M059J (cell line): ENCODE measurements at places on chromosomes 7 and 10. TPM values are rescaled to one million over a fixed set of nuclear protein-coding genes. Genes with fewer than 3 reads are reported as not detected.

DNA sequence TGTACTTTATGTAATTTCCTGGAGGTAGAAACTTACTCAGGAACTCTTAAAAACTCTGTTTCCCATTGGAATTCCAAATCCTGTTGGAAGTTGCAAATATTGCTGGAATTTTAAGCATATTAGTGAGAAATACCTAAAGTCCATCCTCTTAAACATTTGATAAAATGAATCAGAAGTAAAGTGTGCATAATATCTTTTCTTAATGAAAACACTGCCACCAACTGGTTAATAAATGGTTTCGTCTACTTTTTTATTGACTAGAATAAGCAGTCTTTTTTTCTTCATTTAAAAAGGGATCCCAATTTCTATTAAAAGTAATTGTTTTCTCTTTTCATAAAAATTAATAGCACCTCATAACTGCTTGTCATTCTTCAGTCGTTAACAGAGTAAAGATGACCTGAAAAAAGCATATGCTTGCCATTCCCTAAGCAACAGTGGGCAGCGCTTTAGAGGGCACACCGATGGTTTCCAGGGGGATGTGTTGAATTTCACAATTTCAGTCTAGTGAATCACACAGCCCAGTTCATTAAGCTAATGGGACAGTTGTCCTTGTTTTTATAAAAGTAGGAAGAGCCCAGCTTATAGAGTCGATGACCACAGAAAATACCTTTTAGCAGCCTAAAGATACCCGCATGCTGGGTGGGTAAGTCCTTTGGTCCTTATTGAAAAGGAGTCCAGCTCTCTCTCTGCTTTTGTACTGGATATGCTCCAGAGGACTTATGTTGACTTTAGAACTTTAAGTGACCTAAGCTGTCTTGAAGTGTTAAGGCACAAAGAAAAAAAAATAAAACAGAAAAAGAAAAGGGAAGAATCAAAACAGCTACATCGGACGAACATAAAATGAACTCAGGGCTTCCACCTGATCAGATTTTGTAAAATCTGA lies 28.5 kb downstream of the NPS start:
- peak; percentile 4 for DNase-seq

DNA sequence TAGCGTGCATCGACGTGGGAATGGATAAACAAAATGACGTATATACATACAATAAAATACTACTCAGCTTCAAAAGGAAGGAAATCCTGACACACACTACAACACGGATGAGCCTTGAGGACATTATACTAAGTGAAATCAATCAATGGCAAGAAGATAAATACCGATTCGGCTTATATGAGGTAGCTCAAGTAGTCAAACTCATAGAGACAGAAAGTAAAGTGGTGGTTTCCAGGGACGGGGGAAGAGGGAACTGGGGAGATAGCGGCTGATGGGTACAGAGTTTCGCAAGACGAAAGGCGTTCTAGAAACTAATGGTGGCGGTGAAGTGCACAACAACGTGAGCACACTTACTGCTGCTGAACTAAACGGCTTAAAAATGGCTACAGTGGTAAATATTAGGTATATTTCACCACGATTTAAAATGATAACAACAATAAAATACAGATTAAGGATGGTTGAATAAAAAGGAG lies 516.7 kb downstream of the PARD3 start:
- DNase-seq: no peak

DNA sequence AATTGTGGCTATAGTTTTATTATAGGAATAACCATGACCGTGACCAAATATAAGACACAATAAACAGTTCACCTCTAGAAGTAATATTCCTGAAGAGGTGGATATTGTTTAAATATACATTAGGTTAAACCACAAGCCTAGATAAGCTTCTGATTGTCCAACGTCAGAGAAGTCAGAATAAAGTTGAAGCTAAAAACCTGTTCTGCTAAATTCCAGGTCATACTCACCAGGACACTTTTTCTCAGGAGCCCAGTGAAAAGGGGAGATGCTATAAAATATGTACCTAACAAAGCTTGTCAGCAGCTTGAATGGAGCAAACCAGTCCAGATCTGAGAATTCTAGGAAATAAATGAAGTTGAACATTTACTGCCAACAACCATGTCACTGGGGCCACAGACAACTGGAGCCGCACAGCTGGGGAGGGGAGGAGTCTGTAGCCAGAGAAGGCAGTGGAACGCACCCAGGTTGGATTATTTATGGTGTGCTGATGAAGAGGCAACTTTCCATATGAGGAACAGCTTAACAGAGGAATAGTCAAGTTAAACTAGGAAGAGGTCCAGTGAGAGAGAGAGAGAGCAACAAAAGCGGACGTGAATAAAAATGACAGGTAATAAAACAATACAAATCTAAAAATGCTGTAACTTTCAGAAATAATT lies 191.1 kb downstream of the ZNF438 start:
- DNase-seq: no peak

DNA sequence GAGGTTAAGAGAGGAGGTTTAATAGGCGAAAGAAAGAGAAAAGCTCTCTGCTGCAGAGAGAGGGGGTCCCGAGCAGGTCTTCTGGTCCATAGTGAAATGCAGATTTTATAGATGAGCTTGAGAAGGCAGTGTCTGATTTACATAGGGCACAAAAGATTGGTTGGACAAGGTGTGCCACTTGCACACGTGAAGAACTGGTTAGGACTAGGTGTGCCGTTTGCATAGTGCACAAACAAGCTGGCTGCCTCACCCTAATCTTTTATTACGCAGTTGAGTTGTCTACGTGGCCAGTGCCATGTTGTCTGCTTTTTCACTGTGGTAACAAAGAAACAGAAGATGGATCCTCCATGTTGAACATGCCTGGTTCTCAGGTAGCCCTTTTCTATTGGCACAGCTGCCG lies 82.6 kb downstream of the AMPH start:
- no peak for DNase-seq

DNA sequence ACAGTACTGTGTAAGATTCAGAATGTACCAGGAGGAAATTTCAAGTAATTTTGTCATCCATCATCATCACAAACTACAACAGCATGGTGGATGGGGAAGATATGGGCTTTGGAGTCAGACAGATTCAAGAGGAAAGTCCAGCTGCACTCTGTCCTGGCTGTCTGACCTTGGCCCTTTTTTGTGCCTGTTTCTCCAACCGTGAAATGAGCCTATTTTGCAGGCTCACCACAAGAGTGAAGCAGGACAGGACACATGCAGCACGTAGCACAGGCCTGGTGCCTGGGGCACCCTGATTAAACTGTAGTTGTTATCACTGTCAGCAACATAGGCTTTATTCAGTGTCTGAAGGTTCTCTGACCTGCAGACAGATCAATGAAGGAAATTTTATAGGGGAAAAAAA lies 37.6 kb downstream of the RHOBTB1 start:
- DNase-seq: no peak

GRCh38 chr7:99839287-99840021 lies 11.6 kb downstream of the CYP3A43 start:
- DNase-seq: no peak

GRCh38 chr7:147465223-147465622 lies 1125.3 kb upstream of the C7orf33 start:
- no peak for DNase-seq

- no peak for DNase-seq
Observed at GRCh38 chr7:111758332-111758731, 196.0 kb upstream of the IMMP2L start.

- DNase-seq: no peak
Observed at GRCh38 chr10:6299743-6300105, 97.0 kb downstream of the PFKFB3 start.

GRCh38 chr10:43252166-43252782 lies 14.6 kb downstream of the RASGEF1A start:
- DNase-seq: no peak

The INPP5F gene
- 11.1 and 15.2 TPM in 2 replicates for total RNA-seq

The SAP25 gene
- not detected in 2 replicates for total RNA-seq

The MORN4 gene
- 3.8 and 5.9 TPM in 2 replicates for total RNA-seq
